GM23338 (cell line): ENCODE measurements at places on chromosomes 3 and 15. TPM values are rescaled to one million over a fixed set of nuclear protein-coding genes. Genes with fewer than 3 reads are reported as not detected.

The CCDC13 gene
- 0.45 TPM in 1 of 2 replicates, not detected in the other for total RNA-seq

The HCLS1 gene
- 0.66 and 0.93 TPM in 2 replicates for total RNA-seq

GRCh38 chr3:156495816-156496215 lies 59.1 kb downstream of the SSR3 start:
- DNase-seq: no peak

DNA sequence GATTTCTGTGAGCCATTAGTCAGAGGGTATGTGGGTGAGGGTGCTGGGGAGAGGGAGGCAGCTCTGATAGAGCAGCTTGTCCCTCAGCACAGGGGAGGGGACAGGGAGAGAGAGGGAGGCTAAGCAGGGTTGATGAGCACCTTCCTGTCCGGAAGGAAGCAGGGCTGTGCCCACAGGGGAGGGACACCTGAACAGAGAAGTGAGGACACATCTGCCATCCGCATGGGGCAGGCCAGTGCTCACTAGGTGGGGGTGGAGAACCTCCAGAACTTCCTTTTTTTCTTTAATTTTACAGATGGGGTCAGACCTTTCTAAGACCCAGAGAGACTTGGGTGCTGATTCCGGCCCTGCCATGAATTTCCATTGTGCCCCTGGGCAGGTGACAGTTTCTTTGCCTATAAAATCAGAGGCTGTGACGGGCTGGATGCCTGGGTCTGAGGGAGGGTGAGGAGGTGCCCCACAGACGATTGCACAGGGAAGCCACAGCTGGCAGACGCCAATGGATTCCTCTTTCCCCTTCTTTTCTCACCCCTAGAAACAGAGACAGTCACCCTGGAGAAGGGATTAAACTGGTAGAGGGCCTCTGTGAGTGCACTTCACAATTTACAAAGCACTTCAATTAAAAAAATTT lies 4.1 kb upstream of the TGM5 start:
- no peak for DNase-seq

DNA sequence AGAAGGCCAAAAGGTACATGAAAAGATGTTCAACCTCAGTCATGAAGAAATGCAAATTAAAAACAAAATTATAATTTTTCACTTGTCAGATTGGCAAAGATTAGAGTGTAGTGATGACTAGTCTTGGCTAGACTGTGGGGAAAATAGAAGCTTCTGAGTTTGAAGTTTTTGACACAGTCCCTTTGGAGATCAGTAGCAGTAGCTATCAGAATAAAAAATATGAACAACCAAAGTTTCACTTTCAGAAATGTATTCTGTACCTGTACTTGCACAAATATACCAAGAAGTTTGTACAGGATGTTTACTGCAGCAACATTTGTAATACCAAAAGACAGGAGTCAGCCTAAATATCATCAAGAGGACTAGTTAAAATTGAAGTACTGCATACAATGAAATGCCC lies 14.1 kb downstream of the ATP2C1 start:
- no peak for DNase-seq

DNA sequence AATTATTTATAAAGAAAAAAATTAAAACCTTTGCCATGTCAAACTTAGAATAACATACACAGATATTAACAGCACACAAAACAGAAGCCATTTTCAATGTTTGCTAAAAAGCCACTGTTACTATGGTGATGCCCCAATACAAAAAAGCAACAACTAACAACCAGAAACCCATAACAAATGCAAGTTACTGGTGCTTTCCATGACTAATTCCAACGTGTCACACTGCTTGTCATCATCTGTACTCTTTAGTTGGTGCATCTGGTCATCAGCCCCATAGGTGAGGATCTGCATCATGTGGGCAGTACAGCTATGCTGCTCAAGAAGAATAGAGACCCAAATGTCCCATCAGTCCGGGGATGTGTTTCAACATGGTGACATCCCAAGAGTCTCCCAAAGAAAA lies 52.8 kb downstream of the ATP8B4 start:
- DNase-seq: peak; percentile 19
